Kidney capillary endothelial cell (primary cell): ENCODE measurements at places on chromosomes 11 and 22.
A peak's percentile ranks its signal among the peaks of the same experiment; 100 is the strongest.

- DNase-seq, result no peak
Observed at GRCh38 chr11:111081021-111081511, 164.5 kb upstream of the POU2AF2 start.

- no peak for DNase-seq
Observed at GRCh38 chr11:113876074-113876797, 864 bp upstream of the USP28 start.

- no peak for DNase-seq
Observed at GRCh38 chr11:3954448-3955298, 99.2 kb downstream of the STIM1 start.

GRCh38 chr22:41405588-41405987 lies 23.8 kb downstream of the TEF start:
- no peak for DNase-seq

DNA sequence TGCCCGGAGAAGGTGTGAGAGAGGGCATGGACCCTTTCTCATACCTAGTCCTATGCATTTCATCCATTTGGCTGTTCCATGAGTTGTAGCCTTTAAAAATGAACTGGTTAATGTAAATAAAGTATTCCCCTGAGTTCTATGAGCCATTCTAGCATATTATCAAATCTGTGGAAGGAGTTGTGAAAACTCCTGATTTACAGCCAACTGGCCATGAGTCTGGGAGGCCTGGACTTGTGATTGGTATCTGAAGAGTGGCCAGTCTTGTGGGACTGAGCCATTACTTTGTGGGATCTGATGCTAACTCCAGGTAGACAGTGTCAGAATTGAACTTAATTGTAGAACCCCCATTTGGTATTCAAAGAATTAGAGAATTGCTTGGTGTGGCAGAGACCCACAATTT lies 48.4 kb downstream of the FAM118A start:
- no peak for DNase-seq

DNA sequence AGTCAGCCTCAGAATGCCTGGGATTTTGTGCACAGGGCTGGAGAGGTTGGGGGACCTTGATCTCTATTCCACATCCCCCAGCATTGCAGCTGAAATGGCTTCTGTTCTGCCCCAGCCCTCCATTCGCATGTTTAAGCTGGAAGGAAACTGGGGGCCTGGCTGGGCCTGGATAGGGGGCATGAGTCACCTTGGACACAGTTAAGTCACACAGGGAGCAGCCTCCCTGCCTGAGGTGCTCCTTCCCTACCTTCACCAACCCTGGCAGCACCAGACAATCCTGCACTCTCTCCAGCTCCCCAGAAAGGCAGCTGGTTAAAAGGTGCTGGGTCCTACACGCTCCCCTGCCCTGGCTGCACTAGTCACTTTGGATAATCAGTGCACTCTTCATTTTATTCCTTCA lies 763 bp downstream of the SMIM45 start:
- no peak for DNase-seq

DNA sequence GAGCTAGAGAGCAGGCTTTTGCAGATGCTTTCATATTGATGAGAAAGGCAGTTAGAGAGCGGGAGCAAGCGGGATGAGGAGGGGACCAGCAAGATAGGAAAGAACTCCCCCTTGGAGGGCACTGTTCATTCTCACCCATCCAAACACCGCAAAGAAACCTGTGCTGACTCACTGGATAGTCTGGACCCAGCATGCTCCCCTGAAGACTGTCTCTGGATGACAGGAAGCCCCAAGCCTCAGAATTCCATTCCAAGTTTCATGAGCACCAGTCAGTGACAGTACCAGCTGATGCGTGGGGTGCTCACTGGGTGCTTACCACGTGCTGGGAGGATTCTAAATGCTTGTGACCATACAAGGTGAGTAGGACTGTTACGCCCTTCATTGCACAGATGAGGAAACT lies 34.2 kb downstream of the MICAL3 start:
- no peak for DNase-seq

DNA sequence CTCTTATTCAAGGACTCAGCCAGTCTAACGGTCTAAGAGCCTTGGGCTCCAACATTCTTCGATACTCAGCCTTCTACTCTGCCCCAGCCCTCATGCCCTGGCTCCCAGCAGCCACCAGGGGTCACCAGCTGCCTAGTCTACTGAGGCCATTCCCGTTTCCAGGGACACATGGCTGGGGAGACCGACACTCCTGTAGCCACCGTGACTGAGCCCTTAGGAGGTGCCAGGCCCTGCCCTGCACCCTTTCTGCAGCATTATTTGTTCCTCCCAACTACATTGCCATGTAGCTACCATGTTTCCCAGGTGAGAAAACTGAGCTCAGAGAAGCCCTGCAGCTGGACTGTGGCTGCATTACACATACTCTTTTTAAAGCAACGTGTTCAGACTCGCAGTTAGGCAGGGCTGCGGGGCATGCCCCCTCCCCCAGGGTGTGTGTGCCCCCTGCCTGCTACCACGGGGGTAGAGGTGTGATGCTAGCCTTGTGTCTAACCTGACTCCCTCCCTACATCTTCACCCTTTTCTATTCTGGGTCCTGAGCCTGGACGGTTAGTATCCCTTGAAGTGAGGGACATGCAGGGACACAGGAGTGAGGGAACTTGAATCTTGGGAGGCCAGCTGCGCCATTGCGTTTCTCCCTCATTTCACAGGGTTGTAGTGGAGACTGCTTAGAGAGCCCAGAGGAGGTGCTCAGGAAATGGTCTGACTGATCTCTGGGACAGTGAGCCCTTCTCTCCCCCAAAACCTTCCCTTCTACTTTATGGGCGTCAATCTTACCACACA lies 17.5 kb downstream of the ATG16L2 start:
- peak; percentile 79 for DNase-seq
